ENCODE measurements at places on chromosomes 5 and 9.

DNA sequence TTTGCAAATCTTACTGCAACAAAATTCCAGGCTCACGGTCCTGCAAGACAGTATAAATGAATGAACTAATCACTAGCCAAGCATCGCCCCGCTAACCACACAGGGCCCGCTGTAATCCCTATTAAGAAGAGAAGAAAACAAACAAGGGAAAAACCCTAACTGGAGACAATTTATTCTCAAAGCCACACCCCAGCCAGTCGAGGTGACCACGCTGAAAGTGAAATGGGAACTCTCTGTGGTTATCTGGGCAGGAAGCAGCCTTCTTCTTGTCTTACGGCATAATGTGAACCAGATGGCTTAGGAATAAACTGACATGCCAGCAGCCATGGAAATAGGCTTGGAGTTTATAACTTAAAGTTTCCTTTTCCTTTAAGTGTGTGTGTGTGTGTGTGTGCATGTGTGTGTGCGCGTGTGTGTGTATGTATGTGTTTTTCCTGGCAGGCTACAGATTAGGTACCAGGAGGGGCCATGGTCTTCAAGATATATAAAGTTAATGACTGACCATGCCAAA, 120.2 kb downstream of the SEMA6A start:
- H3K36me3 ChIP-seq, result no peaks in the 10 kb centered on the region
- peaks cover 6% of the 10 kb centered on the region for H3K4me1 ChIP-seq
- H3K27ac ChIP-seq, result no peak overlapping the region

DNA sequence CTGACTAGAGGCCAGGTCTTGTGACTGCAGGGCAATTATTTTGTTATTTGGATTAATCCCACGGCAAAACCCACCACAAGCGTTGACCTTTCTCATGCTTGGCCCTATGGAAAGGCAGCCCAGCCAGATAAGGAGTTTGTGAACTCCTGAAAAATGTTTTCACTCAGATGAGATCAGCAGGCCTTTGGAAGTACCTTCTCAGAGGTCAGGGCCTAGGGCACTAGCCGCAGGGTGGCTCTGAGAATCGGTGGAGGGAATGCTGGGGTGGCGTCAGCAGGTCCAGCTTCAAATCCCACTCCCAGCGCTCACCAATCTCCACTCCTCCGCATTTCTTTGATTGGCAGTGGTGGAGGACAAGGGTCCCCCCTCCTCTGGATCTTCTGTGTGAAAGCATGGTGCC, 194.4 kb downstream of the GADD45G start:
- H3K4me1 ChIP-seq, result peaks cover 31% of the 10 kb centered on the region
- no peaks in the 10 kb centered on the region for H3K27me3 ChIP-seq
- H3K4me3 ChIP-seq, result no peak overlapping the region

GRCh38 chr5:5188376-5189050, 48.4 kb downstream of the ADAMTS16 start:
- no peak for DNase-seq
- H3K4me1 ChIP-seq, result no peaks in the 10 kb centered on the region
- H3K36me3 ChIP-seq, result no peaks in the 10 kb centered on the region
- no peaks in the 10 kb centered on the region for H3K27me3 ChIP-seq

DNA sequence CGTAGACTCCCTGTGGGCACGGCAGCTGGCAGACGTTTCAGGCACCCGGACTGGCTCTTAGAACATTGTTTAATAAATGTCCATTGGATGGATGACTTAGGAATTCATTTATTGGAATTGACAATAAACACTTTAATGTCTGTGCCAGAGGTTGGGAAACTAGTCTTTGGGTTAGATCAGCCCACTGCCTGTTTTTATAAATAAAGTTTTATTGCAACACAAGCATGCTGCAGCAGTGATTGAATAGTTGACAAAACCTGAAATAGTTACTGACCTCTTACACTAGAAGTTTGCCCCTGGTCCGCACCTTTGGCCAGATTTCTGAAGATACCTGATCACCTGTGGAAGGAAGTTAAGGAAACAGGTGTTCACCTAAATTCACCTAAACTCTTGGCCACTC, 51.6 kb downstream of the DMRT1 start:
- no peak overlapping the region for H3K4me3 ChIP-seq
- H3K27me3 ChIP-seq, result no peaks in the 10 kb centered on the region
- H3K36me3 ChIP-seq, result no peaks in the 10 kb centered on the region
- no peak for DNase-seq

- no peak for DNase-seq
- no peak overlapping the region for H3K4me3 ChIP-seq
- H3K4me1 ChIP-seq, result peaks cover 43% of the 10 kb centered on the region
- H3K36me3 ChIP-seq, result no peaks in the 10 kb centered on the region
These were observed 2.9 kb downstream of the NSMF start for GRCh38 chr9:137456061-137456863.

Data from vagina (tissue), 2 donors.